DMS53 (cell line): ENCODE measurements at places on chromosomes 3 and 15.

DNA sequence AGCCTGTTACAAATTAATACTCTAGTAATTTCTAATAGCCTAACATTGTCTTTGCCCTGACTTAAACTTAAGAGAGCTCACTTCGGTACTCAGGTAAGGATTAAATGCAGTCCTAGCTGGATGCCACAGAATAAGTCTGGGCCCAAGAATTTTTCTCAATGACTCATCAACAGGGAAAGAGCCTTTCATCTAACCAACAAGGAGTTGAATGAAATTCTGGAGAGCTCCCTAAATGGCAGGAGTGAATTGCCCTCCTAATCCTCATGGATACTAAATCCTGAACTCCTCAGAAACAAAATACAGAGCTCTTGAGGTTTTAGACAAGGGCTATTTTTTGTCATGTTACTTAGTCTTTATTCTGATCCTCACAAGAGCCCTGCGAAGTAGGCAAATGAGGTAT lies 159.5 kb downstream of the PLCH1 start:
- no peak for DNase-seq

DNA sequence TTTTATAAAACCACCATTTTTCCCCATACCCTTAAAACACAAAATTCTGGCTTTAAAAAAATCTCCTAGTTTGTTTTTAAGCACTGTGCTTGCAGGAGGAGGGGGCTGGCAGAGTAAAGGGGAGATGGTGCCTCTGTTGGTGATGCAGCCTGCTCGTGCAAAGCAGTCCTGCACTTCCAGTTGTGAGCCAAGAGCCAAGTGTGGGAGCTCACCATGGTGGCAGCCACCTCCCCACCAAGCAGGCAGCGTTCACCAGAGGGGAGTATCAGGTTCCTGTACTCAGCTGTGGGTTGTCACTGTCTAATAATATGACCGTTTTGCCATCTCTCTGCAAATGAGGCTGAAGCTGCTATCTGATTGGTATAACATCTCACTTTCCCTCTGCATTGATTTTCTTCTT lies 164.8 kb downstream of the SYNPR start:
- no peak for DNase-seq

DNA sequence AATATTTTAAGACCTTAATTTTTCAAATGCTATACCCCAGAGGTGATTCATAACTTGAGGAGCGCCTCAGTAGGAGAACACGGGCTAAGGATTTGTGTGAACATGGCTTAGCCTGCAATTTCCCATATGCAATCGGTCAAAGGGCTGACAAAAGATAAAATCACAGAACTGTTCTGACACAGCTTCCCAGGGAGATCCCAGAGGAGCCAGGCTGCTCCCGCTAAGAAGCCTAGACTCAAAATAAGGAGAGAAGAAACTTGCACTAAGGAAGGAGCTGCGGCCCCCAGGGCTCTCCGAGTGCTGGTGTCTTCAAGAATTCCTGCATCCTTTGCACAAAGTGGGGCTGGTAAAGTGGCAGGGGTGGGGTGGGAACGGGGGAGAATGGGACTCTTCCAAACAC lies 106.3 kb upstream of the DLG1 start:
- no peak for DNase-seq

DNA sequence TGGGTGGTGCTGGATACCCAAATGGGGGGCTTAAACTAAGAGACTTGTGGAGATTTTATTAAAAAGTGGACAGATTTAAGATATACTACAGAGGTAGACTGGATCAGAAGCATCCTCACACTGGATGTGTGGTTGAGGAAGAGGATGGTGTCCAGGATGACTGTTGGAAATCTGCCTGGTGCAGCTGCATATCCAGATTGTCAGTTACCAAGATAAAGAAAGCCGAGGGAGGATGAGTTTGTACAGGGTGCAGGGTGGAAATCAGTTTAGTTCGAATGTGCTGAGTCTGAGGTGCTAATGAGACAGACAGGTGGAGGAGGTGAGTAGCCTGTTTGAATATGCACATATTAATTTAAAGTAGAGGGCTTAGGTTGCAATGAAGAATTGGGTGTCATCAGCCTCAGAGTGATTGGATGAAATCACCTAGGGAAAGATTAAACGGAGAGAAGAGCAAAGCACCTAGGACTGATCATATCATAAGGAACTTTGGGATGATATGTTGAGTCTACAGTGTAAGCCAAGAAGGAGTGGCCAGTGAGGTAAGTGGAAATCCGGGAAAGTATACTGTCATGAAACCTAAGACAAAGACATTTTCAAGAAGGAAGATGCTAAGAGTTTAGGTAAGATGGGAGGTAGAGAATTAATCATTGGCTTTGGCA lies 74.1 kb upstream of the GOLGA8B start:
- DNase-seq: no peak

DNA sequence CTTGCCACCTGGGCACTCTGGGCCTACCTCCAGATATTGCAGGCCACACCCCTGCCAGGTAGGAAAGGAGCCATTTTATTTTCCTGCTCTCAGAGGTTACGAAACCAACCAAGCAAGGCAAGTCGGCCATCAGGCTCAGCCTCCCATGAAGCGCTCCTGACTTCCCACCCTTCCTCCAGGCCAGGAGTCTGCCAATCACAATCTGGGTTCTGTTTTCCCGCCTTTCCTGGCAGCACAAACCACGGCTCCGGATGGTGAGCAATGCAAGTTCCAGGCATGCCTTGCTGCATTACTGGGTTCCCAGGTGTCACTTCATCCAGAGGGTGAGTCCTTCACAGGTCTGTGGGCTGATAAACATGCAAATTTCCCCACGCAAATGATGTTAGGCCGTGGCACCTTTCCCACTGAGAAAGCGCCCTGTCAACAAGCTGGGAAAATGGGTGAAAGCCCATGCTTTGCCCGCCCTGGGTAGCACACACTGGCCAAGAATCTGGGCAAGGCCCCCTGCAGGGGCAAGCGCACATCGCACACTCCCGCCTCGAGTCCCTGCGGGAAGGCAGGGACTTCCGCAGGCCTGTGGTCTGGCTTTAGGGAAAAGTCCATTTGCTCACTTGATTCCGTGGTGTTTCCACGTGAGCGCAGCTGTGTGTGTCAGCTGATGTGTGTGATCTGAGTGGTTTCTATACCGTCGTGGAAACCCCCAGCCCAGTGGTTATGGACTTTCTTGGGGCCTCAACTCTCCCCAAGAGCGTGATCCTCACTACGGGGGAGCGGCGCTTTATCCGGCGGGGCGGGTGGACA lies 61.6 kb upstream of the RYK start:
- DNase-seq: peak; percentile 43

- DNase-seq: no peak
Measured at GRCh38 chr3:99351122-99351521, 287.3 kb upstream of the COL8A1 start.

GRCh38 chr3:40308725-40309417 lies 636 bp upstream of the EIF1B start:
- no peak for DNase-seq

- DNase-seq: no peak
Measured at GRCh38 chr3:155871746-155872158, 1.3 kb downstream of the GMPS start.

- no peak for DNase-seq
Measured at GRCh38 chr3:191362524-191363090, 32.3 kb upstream of the UTS2B start.

- DNase-seq: no peak
Measured at GRCh38 chr15:53791581-53791980, 32.1 kb upstream of the WDR72 start.

DNA sequence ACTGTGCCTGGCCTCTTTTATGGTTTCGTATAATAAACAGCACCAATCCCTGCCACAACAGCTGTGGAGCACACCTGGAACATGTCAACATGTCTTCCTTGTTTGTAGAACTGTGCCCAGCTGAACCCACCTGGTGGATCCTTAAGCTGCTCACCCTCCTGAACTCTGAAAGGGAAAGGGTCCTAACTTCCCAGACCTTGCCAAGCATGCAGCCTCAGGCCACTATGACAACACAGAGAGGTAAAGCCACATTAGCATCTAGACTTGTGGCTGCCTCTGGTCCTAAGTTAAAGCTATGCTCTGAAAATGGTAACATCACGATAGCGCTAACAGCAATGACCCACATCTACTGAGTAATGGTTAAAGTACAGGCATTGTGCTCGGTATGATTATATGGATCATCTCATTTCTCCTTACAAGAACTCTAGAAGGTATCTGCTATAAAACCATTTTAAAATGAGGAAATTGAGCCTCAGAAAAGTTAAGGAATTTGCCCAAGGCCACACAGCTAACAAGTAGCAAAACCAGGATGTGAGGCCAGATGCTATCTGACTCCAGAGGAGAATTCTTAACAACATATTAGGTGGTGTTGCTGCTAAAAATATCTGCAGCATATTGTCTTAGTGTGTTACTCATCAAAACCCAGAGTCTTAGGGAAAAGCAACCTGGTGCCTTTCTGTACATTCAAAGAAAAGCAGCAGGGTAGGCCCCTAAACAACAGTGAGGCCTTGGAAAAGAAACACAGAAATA lies 23.1 kb upstream of the HERC1 start:
- DNase-seq: no peak

GRCh38 chr3:142693136-142693853 lies 30.5 kb upstream of the TRPC1 start:
- DNase-seq: no peak

DNA sequence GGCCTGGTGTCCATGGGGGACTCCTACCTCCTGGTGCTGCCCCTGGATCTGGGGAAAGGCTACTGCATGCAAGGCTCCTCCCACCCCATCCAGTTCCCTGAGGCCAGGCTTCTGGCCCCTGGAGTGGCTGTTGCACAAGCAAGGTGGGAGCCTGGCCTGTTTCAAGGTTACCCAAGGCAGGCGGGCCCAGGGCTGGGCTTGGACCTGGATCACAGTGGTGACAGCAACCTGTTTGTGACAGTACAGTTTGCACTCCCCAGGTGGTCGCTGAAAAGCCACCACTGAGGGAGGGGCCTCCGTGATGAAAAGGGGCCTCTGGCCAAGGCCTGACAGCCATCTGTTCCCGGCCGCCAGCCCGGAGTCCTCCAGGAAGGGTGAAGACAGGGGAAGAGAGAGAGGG lies 14.4 kb upstream of the KY start:
- no peak for DNase-seq

DNA sequence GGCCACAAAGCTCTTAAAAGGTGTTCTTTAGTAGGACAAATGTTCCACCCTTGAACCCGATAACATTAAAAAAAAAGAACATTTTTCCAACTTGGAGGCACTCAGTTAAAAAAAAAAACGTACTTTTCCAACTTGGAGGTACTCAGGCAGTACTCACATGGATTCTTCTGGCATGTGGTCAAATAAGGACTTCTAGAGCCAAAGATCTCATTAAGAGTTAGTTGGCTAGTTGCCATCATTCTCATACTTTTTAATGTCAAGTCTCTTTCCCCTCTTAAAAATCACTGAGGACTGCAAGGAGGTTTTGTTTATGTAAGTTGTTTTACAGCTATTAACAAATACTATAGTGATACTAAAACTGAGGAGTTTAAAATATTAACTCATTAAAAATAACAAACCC lies 101.0 kb downstream of the CADPS start:
- DNase-seq: no peak

GRCh38 chr3:31804251-31805051 lies 176.6 kb downstream of the OSBPL10 start:
- DNase-seq: peak; percentile 2

GRCh38 chr15:86555098-86555497 lies 475.4 kb downstream of the AGBL1 start:
- DNase-seq: no peak

GRCh38 chr3:8319935-8320634 lies 181.5 kb upstream of the LMCD1 start:
- DNase-seq: peak; percentile 2

- DNase-seq: peak; percentile 71
Measured at GRCh38 chr15:75348562-75349350, 1.9 kb downstream of the NEIL1 start.

GRCh38 chr3:118734664-118735063 lies 300.0 kb downstream of the IGSF11 start:
- DNase-seq: no peak

- no peak for DNase-seq
Measured at GRCh38 chr3:10334042-10334441, 13.1 kb upstream of the SEC13 start.
